ENCODE measurements at places on chromosomes 6 and 20.

GRCh38 chr20:60330461-60330860 lies 372.2 kb downstream of the CDH26 start:
- no peak for DNase-seq

DNA sequence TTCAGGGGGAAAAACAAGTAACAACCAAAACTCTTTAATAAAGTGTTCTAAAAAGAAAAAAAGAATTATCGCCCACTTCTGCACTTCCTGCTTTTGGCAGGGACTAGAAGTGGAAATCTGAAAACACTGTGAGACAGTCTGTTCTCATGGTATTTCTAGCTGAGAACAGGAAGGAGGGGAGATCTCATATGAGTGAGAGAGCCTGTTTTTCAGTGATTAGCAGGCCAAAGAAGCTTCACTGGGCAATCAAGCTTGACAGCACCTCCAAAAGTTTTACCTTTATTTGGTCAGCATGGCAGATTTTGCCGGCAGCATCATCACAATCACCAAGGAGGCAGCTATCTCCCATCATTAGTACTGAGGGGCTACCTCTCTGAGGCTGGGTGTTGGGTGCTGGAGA lies 79.5 kb upstream of the ATXN1 start:
- no peak for DNase-seq

DNA sequence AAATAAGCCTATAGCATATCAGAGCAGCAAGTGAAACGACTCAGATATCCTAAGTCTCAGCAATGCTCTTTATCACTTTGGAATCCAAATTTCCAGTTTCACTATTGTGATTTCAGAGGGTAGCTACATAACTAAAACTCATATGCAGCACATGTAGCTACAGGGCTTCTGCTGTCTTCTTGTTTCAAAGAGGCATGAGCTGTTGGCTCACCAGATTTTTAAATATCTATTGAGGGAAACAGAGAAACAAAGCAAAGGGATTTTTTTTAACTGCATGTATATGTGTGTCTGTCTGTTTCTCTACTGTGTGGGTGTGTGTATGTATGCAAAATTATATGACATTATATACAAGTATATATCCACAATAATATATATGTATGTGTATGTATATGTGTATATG lies 258.4 kb downstream of the HDGFL1 start:
- DNase-seq: no peak

DNA sequence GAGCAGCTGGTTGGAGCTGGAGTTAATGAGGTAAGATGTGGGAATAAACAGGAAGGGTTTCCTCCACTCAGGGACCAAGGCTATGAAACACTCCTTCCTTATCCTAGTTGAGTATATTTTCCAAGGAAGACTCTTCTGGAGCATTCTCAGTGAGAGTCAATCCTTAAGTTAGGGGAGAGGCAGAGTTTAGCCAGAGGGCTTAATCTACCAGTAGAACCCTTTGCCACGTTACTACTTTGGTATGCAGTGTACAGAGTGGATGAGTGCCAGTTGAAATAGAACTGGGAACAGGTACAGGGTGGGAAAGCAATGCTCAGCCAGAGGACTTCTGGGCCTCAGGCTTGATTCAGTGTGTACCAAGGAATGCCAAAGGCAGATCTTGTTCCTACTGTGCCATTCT lies 114.3 kb downstream of the UBE3D start:
- no peak for DNase-seq

DNA sequence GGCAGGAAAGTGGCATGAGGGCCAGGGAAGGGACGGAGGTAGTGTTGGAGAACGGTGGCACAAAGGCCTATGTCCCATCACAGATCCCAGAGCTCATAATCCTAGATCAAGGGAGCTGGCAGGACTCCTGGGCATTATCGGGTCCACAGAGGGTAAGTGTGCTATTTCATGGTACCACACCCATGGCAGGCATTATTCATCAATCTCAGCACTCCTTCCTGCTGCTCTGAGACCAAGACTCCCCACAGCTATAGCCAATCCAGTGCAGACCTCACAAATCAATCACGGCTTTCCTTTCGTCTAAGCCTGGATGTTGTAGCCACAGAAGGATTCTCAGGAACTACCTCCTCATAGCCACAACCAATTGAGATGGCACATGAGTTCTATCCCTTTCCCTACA lies 187.9 kb downstream of the PREX1 start:
- no peak for DNase-seq

GRCh38 chr20:41989935-41990635 lies 371.9 kb upstream of the CHD6 start:
- DNase-seq: no peak

DNA sequence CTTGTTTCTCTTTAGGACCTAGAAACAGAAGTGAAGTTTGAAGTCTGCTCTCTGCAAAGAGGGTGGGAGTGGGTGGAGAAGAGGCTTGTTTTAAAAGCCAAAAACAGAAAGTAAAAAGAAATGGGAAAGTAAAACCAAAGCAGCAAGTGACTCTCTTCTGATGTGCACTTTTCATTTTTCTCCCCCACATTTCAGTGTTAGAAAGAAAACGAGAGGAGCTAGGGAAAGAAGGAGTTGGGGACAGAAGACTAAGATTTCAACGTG lies 1.3 kb downstream of the C6orf141 start:
- no peak for DNase-seq

GRCh38 chr20:62241506-62241905 lies 3.2 kb downstream of the OSBPL2 start:
- DNase-seq: no peak

DNA sequence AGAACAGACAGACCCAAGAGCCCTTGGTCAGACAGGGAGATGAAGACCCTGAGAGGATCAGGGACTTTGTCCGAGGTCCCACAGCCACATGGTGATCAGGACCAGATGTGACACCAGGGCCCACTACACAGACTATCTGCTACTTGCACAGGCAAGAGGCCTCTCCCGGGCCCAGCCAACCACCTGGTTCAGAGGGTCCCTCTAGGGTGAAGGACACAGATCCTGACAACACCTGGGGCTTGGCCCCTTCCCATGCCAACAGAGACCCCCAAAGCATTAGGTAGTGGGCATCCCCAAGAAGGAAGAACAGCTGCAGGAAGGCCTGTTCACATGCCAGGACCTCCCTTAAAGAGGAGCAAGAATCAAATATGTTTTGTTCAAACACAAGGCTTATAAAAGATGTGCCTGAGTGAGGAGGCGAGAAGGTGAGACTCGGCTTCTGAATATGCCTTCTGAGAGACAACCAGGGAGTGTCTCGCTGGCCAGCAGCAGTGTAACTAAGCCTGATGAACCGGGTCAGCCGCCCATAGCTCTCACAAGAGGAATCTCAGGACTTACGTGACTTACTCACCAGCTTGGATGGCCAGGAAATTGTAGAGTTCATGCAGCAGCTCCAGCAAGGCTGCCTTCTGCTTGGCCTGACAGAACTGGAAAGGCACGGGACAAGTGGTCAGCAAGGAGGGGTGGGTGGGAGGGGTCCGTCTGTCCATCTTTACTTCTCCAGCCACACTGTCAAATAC lies 5.0 kb downstream of the LEMD2 start:
- no peak for DNase-seq

- peak; percentile 50 for DNase-seq
Measured at GRCh38 chr20:39081255-39081654, 119.1 kb downstream of the DHX35 start.

DNA sequence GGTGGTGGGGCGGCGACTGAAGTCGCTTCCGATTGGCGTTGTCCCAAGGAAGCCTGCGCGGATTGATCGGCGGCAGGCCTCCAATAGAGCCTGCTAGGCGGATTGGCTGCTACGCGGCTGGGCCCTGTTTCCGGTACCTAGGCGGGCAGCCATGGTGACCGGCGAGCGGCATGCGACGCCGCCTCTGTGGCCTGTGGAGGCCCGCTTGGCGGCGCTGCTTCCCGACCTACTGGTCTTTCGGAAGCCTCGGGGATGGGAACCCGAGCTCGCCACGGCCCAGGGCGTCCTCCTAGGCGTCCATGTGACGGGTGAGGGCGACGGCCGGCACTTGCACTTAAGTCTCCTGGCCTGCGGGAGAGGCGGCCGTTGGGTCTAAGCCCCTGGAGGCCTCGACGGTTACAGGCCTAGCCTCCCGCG lies 28.1 kb downstream of the NFYA start:
- DNase-seq: no peak

- no peak for DNase-seq
Measured at GRCh38 chr6:14618759-14619418, 501.3 kb downstream of the CD83 start.

DNA sequence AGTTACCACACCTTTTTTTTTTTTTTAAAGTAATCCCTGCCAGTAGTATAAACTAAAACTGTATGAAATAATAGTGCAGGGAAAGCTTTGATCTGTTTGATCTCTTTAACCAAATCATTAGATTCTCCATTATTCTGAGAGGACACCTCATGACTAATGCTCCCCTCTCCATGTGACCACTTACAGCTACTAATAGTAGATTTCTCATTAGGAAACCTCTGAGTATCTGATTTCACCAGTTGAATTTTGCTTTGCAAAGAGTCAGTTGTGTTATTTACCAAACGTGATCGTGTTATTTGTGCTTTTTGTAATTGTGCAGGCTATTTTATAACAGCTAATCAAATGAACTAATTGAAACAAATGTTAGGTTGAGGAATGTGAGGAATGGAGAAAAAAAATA lies 12.5 kb downstream of the CASP8AP2 start:
- DNase-seq: no peak

DNA sequence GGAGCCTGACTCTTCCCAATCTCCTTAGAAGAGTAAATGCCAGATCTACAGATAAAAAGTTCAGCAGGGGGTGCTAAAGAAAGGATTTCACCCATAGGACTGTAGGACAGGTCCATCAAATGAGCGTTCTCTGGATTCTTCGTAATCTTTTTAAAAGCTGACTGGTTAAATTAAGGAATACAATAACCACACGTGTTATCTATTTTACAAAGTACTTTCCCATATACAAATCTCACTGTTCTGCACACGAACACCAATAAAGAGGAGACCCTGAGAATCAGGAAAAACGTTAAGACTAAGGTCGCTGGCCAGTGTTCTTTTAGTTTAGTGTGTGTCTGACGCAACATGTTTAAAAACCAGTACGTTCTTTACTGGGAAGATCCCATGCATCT lies 542 bp downstream of the TUBE1 start:
- peak; percentile 48 for DNase-seq

GRCh38 chr20:24782301-24782700 lies 166.8 kb upstream of the CST7 start:
- no peak for DNase-seq

- no peak for DNase-seq
Measured at GRCh38 chr6:138430361-138431145, 26.5 kb downstream of the HEBP2 start.

DNA sequence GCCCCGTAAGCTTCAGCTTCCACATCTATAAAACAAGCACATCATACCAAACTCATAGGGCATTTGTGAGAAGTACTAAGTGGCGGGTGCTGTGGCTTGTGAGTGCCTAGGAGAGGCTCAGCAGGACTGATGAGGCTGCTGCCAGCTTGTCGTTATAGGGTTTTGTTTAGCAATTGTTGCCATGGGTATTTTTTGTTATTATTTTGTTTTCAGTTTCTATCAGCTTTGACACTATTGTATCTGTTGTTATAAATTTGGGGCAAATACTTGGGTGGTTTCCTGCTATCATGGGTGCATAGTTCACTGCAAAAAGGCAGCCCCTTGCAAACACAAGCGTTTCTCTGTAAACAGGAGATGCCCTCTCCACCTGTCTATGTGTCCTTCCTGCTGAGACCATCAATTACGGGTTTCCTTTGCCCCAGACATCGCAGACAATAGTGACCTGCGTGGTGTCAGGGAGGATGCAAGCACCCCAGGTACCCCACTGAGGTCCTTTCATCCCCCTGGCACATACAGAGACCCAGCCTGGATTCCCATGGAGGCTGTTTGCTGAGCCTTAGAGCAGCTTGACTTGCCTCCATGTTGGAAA lies 3.1 kb upstream of the CCDC167 start:
- peak; percentile 55 for DNase-seq

DNA sequence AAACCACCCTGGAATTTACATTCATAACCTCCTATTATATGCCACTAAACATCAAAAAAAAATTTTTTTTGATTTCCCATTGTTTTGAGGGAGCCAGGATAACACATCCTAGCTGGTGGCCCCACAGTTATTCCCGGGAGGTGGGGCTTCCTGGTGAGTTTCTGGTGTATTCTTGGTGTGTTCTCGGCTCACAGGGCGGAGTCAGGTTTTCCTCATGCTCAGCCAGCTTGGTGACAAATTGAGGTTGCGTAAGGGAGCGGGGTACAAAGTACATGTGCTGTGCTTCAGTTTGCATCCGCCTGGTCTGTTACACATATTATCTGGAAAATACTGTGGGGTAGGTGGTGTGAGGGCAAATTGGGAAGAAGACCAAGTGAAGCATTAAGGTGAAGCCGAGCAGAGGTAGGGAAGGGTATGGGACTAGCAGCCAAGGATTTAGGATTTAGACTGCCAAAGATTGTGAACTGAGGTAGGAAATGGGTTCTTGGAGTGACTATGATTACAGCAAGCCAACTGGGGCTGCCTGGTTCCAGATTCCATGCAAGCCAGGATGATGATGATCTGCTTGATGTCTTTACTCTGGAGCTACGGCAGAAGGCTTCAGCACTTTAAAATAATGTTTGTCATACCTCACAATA lies 46.2 kb upstream of the EEF1A1 start:
- no peak for DNase-seq

GRCh38 chr20:34964486-34964885 lies 8.8 kb downstream of the MYH7B start:
- DNase-seq: no peak

DNA sequence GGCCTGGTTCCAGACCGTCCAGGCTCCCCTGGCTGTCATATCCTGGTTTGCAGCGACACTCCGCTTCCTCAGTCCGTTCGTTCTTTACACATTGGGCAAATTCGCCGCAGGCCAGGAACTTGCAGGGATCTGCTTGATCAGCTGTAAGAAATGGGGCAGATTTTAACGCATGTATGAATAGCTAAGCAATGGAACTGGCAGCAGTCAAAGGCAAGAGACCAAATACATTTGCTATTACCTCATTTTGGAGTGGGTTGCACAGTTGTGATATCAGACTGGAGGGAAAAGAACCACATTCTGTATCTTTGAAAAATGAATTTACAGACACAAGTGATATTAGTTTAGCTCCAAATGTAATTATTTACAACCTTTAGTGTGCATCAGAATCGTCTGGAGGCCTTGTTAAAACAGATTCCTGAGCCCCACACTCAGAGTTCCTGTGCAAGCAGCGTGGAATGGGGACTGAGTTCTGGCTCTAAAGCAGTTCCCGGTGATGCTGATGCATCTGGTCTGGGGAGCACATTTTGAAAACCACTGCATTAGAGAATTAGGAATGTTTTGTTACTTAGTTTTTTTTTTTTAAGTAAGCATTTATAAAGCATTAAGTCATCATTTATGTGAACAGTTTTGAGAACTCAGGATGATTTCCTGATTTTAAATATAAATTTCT lies 141.3 kb downstream of the IMPG1 start:
- no peak for DNase-seq

GRCh38 chr6:26545627-26546026 lies 7.5 kb downstream of the HMGN4 start:
- no peak for DNase-seq

GRCh38 chr6:143836150-143836549 lies 7.0 kb upstream of the LTV1 start:
- no peak for DNase-seq

GRCh38 chr6:37709932-37710555 lies 12.4 kb upstream of the MDGA1 start:
- DNase-seq: no peak

Data from NCI-H1092 treated with DMSO at 0.1 percent for 48 hours (cell line).